H4 (cell line): ENCODE measurements at places on chromosomes 7 and 10.

DNA sequence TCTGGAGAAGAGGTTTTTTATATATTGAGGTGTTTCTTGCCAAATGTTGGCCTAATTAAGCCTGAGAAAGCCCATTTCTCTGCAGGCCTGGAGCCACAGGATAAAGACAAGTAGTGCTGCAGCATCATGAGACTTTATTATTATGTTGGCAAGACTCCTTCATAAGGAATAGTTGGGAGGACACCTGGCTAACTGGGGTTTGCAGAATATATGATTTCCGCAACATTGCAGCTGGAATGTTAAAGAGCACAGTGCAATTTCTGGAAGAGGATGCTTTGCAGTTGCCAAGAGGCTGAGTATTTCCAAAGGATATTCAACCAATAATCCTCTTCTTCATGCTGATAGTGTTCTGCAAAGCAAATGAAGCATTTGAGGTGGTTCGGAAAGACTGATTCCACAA, 1512.8 kb upstream of the LRRTM3 start:
- no peak for DNase-seq

GRCh38 chr7:22356701-22357310, at the start of gene RAPGEF5:
RAPGEF5 (minus strand) TSS chr7:22357154; CDS start chr7:22357060, 94 bp downstream.
- DNase-seq, result no peak

- no peak for DNase-seq
Measured at GRCh38 chr7:44536090-44536489, 5.0 kb downstream of the NPC1L1 start.

DNA sequence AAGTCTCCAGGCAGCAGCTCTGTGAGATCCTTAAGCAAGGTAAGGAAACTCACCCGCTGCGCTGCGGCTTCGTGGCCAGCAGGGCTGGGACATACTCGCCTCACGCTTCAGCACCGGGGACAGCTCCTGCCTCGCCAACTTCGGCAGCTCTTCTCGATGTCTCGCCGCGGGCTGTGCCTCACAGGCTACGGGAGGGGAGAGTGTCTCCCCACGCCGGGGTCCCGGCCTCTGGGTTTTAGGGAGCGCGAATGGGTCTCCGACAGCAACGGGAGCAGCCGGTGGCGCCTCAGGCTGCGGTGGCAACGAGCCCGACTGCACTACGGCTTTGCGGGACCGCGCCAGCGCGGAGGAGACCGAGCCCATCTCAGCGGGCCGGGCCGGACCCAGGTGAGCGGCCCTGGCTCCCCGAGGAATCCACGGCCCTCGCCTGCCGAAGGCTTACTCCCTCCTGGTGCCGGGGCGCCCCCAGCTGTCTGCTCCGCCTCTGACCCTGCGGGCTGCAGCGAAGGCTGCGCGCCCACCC, 62.4 kb downstream of the LSM5 start:
- peak; percentile 72 for DNase-seq

- no peak for DNase-seq
Measured at GRCh38 chr7:137981668-137982067, 20.2 kb downstream of the CREB3L2 start.

DNA sequence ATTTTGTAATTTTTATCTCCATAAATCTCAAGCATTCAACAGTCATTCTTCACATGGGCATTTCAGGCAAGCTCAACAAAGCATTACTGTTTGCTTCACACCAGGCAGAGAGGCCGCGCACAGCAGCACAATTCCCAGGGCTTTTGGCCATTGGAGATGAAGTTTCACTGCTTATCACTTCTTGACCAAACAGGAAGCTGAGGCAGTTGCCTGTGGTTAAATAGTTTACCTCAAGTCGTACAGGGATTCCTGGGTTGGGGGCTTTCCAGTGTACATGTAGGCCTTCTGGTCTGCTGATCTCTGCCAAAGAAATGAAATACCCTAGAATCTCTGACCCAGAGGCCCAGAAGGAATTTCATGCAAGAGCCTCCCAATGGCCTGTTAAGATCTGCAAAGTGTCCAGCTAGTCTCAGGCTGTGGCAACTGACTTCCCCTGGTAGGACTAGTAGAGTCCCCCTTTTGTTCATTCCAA, 11.2 kb upstream of the PRDX3 start:
- DNase-seq, result peak; percentile 87

- DNase-seq, result no peak
Measured at GRCh38 chr10:97468162-97468561, 22.2 kb downstream of the ZDHHC16 start.

DNA sequence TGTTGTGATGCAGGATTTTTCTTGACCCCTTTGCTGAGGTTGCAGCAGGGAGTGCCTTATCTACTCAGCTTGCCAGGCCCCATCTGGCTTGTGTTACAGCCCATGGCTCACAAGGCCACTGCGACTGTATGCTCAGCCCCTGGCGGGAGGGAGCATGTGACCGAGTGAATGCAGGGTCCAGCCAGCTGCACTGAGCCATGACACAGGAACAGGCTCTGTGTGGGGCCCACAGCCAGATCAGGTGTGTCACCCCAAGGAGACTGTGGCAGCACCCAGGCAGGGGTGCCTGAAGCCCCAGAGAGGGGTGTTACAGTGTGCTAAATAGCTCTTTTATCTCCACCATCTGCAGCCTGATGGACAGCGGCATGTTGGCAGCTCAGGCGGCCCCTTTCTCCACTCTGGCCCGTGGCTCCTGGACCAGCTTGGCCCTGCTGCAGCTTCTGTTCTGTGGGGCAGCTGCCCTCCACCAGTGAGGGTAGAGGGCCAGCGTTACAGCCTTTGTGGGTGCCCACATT, 2.6 kb upstream of the PCBD1 start:
- DNase-seq, result no peak

GRCh38 chr7:47945261-47946015, 2.8 kb downstream of the PKD1L1 start:
- peak; percentile 73 for DNase-seq
